ENCODE measurements at places on chromosomes 12 and 14.

DNA sequence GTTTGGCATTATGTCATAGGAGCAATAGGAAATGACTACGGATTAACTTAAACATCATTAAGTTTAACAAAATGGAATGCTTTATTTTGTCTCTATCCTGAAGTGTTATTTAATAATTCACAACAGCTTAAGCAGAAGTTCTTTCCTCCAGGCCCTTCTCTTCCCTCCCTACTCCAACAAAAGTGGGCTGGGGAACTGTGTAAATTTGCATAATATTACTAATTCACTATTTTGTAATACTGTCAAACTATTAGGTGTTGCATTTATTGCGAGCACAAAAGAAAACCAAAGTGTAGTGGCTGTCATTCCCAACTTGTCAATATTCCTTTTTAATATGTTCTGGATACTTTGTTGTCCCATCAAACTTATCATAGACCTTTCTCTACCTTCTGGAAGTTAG, 69.8 kb downstream of the ATG14 start:
- DNase-seq = no peak

DNA sequence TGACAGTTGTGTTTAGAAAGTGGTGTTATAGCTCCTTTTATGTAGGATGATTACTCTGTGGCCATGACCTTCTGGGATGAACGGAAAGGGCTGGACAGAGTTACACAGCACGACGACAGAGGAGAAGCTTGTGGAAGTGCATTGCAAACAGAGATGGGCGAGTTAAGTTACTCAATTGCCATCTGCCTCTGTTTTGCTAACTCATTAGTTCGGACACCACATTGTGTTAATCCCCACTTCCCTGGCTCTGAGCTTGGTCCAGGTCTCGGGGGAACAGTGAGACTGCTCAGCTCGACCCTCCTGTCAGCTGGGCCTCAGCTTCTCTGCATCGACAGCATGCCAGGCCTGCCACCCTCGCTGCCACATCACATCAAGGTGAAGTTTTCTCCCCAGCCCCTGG, 408.0 kb downstream of the ZFP36L1 start:
- no peak for DNase-seq

DNA sequence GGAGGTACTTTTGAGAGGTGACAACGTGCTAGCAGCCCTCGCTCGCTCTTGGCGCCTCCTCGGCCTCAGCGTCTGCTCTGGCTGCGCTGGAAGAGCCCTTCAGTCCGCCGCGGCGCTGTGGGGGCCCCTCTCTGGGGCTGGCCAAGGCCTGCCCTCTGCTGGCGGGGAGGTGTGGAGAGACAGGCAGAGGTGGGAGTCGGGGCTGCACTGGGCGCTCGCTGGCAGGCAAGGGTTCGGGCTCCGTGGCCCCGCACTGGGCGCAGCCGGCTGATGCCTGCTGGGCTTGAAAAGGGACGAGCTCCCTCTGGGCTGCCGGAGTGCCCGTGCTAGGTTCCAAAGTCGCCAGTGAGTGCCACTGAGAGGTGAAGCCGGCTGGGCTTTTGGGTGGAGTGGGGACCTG, 580.0 kb downstream of the DIO2 start:
- DNase-seq = no peak

DNA sequence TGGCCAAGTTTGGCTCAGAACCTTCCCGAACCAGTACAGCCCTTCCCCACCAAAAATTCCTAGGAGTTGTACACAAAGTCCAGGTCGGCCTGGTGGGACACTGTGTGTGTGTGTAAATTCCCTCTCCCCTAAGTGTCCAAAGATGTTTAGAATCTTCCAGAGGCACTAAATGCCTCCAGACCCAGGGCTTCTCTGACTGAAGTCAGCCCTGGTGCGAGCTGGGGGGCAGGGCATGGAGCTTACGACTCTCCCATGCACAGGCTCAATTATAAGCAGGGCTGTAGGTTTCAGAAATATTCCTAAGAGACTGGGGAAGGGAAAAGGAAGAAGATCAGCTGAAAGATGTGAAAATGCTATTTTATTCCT, 106.9 kb upstream of the ATF7IP start:
- no peak for DNase-seq

- no peak for DNase-seq
These were observed 461.1 kb upstream of the DCN start for GRCh38 chr12:91643763-91644162.

- no peak for DNase-seq
These were observed 19.1 kb downstream of the POU6F1 start for GRCh38 chr12:51198568-51199365.

- no peak for DNase-seq
These were observed 836 bp downstream of the AAAS start for GRCh38 chr12:53320352-53321195.

DNA sequence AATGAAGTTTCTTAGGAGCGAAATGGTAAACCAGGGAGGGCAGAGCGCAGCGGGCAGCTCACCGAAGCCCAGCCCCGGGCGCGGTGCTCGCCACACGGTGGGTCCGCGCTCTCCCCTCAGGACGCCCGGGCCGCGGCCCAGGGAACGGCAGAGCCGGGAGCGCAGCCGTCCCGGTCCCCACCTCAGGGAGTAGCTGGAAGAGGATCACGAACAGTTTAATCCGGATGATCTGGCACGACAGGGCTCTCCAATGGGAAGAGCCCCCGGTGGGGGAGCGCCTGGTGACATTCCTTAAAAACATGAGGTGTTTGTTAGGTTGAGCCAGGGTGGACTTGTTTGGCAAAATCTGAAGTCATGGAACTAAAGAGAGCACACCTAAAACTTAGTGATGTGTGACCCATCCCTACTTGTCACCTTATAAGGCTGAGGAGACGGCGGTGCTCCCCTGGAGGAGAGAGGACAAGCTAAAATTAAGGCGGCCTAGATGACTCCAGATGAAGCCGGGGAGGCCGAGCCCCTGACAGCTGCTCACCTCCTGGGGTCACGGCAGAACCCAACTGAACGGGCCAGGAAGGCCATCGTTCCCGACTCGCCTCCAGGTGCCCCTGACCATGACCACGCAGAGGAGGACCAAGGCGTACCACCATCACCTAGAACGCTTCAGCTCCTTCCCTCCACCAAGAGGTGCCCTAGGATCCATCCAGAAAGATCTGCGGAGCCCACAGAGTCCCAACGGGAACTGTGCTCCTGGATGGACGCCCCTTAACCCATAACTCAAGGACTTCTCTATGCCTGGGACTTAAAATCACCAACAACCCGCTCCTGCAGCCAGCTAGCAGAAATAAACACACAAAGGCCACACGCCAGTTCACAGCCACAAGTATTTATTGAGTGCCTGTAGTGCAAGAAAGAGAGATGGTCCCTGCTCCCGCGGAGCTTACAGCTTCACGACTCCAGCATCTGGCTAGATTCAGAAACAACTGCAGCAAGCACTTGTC, 866 bp upstream of the PITPNM2 start:
- DNase-seq = no peak

- no peak for DNase-seq
These were observed 43.7 kb upstream of the KICS2 start for GRCh38 chr12:64265839-64266238.

- no peak for DNase-seq
These were observed 22.2 kb downstream of the SLC41A2 start for GRCh38 chr12:104935886-104936285.

DNA sequence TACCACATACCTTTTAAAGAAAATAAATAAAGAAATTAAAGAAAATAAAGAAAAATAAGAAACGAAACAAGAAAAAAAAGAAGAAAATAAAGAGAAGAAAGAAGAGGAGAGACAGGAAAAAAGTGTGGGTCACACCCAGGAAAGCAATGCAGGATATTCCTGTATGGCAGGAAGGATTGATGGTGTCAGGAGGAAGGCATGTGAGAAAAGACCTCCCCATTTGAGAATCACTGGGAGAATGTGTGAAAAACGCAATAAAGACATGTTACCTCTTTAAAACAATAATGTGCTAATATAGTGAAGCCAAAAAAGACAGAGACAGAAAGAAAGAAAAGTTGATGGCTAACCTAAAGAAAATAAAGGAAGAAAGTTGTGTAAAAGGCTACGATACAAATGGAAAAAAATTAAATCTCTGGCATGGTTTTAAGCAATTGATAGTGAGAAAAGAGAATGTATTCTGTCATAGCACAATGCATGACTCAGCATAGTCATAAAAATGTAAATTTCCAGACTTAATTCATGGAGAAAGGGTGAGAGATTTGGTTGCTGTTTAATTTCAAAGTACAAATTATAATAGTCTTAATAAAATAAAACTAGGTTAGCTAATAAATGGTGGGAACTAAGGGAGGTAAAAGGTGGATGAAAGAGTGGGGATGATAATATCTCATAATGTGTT, 24.3 kb upstream of the FOXG1 start:
- DNase-seq = no peak

DNA sequence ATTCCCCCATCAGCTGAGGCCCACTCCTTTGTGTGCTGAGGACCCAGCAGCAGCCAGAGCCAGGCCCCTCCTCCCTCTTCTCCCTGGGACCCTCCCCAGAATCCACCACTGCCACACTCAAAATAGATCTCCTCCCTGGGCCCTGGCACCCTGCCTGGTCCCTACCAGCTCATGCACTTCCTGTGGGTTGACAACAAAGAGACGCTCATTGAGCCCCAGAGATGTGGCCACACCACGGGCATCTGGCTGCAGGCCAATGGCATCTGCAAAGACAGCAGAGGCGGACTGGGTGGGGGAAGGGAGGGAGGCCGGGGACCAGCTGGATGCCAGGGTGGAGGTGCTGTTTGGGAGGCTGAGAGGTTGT, 16.0 kb upstream of the ENDOU start:
- DNase-seq = peak; percentile 70

GRCh38 chr12:74537126-74537706, 419 bp upstream of the ATXN7L3B start:
- DNase-seq = peak; percentile 59

DNA sequence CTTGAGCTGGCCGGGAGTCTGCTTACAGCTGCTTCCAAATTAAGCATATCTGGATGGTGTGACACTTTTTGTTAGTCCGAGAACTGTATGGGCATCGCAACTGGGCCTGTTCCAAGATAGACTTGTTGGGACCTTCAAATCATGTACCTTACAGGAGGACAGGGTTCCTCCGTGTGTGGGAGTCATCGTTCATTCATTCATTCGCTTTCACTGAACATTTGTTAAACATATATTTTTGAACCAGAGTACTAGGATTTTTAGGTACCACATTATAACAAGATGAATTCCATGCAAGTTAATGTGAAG, 387 bp upstream of the IPO8 start:
- no peak for DNase-seq

GRCh38 chr12:52213564-52214420, 19.3 kb upstream of the KRT7 start:
- peak; percentile 45 for DNase-seq

GRCh38 chr12:24231298-24231697, 281.8 kb upstream of the SOX5 start:
- no peak for DNase-seq

DNA sequence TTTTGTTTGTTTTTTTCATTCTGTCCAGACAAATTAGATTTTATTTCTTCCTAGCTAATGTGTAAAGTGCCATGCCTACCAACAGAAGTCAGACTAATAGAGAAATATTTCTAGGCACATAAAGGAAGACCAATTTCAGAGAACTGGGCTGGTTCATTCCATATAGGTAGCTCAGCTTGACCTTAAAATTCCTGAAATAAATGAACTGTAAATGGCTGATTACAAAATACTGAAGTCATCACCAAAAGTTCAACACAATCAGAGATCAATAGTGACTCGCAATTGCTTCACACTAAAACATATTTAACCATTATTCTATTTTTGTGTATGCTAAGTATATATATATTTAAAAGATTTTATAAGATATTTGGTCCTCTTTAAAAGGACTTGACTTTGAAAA, 34.2 kb downstream of the PTPRB start:
- DNase-seq = no peak

GRCh38 chr14:103065861-103066260, 8.5 kb upstream of the CDC42BPB start:
- no peak for DNase-seq

- no peak for DNase-seq
These were observed at the start of gene LGALS3 for GRCh38 chr14:55129086-55129427. Gene LGALS3 (plus strand): TSS chr14:55129252. CDS start chr14:55137374, 8,122 bp downstream.

- DNase-seq = no peak
These were observed 83.5 kb upstream of the NCOR2 start for GRCh38 chr12:124650912-124651311.

- no peak for DNase-seq
These were observed 3.9 kb upstream of the TM7SF3 start for GRCh38 chr12:27018037-27018436.

GRCh38 chr12:47886510-47887240, 18.1 kb downstream of the VDR start:
- no peak for DNase-seq

DNA sequence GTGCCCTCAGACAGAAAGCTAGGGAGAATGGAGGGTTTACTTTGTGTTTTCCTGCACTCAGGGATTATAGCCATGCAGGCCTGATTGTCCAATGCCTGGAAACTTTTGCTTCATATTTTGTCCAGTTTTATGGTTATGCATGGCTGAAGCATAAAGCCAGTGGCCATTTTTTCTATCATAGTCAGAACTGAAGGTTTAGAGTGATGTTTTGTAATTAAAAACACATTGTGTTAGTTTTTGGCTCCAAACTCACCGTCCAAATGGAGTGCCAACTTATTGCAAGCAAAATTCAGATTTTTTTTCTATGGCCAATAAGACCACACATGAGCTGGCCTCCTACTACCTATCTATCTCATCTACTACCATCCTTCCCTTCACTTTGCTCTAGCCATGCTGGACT, 40.2 kb upstream of the ATP2B1 start:
- DNase-seq = no peak

DNA sequence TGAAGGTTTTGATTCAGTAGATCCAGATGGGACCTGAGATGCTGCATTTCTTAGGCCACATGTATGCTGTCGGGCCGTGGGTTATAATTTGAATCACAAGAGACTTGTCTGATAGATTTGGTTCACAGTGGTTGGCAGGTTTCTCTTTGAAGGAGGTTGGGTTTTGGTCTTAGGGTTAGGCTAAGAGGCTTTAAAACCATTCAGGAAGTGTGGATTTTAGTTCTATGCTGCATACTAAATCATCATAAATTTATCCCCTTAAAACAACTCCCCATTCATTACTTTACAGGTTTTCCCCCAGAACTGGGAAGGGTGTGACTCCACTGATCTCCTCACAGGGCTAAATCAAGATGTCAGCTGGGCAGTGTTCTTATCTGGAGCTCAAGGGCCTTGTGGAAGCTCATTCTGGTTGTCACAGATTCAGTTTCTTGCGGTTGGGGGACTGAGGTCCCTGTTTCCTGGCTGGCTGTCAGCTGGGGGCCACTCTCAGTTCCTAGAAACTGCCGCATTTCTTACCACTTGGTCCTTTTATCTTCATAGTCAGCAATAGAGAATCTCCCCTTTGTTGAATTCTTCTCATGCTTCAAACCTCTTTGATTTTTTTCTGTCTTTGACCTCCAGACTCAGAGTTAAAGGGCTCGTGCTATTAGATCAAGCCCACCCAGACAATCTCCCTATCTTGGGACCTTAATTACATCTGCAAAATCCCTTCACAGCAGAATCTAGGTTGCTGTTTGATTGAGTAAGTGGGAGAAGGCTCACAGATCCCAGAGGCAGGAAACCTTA, 20.6 kb upstream of the PCNX1 start:
- DNase-seq = peak; percentile 87

GRCh38 chr14:22928237-22929103, 706 bp downstream of the PRMT5 start:
- DNase-seq = no peak

- no peak for DNase-seq
These were observed 130.8 kb downstream of the CAPZA3 start for GRCh38 chr12:18868717-18869116.
